SHP77 treated with DMSO at 0.1 percent for 48 hours (cell line): ENCODE measurements at places on chromosomes 16 and 17.

- no peak for DNase-seq
These were observed 825 bp downstream of the BLMH start for GRCh38 chr17:30290696-30291542.

- peak; percentile 12 for DNase-seq
These were observed 338.5 kb downstream of the PMP22 start for GRCh38 chr17:14926526-14927122.

GRCh38 chr17:50745631-50746030, 21.7 kb downstream of the ANKRD40CL start:
- no peak for DNase-seq

DNA sequence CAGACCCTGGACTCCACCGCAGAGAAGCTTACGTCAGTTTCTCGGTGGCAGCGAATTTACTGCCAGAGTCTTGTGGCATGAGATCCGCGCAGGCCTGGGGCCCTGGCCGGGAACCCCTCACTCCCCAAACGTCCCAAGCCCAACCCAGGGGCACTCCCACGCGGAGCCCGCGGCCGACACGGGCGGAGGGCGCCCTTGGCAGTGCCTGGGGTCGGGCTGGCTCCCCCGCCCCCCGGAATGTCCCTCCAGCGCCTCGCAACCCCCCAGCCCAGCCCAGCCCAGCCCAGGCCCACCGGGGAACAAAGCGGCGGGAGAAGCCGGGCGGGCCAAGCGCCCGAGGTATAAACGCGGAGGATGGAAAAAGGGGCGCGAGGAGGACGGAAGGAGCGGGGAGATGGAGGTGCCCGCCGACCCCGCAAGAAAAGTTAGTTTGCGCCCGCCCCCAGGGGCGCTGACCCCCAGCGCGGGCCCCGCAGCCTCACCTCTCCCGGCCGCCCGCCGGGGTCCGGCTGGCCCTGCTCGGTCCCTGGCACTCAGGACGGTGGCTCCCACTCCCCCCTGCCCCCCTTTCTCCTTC, 330 bp downstream of the CASKIN2 start:
- DNase-seq: no peak

GRCh38 chr16:4664538-4665418, 28.6 kb upstream of the NUDT16L1 start:
- no peak for DNase-seq

DNA sequence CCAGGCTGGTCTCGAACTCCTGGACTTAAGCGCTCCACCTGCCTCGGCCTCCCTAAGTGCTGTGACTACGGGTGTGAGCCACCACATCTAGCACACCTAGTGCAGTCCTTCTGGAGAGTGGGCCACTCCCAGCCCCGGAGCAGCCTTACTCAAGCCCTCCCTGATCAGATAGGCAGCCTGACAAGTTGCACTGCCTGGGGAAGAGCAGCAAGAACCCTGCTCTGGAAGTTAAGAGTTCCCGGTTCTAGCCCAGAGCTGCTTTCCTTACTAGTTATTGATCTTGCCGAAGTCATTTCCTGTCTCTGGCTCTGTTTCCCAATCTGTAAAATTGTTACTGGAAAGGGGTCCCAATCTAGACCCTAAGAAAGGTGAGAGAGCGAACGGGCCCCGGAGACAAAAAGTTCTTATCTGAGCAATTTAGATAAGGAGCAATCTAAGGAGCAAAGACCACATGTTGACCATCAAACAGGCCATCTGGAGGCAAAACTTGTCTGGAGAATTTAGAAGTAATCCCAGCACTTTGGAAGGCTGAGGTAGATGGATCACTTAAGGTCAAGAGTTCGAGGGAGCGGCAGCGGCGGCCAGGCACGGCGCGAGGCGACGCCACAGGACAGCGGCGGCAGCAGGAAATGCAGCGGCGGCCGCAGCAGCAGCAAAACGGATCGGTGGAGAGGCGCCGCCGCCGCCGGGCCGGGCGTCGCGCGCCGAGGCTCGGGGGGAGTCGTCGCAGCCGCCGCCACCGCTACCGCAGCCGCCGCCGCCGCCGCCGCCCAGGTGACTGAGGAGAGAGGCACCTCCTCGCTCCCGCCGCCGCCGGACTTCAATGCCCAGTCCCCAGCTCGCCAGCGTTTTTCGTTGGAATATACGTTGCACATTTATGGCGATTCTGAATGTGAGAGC, 4.3 kb upstream of the NAGLU start:
- DNase-seq: peak; percentile 58

- peak; percentile 5 for DNase-seq
These were observed 14.2 kb downstream of the LYRM9 start for GRCh38 chr17:27878776-27879562.

- no peak for DNase-seq
These were observed 316.9 kb downstream of the SEC14L1 start for GRCh38 chr17:77457572-77458201.

DNA sequence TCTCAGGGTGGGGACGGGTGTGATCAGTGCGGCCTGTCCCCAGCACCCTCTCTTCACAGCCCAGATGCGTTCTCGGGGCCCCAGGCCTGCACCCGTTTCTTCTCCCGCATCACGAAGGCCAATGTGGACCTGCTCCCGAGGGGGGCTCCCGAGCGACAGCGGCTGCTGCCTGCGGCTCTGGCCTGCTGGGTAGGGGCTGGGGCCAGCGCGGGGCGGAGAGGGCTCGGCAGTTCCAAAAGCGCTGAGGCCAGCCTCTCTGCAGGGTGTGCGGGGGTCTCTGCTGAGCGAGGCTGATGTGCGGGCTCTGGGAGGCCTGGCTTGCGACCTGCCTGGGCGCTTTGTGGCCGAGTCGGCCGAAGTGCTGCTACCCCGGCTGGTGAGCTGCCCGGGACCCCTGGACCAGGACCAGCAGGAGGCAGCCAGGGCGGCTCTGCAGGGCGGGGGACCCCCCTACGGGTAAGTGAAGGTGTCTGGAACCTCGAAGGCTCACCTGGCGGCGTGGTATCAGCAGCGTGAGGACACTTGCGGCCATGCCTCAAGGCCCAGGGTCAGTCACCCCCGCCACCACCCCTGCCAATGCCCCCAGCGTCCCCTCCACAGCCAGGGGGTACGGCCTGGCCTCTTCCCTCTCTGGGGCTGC, 4.4 kb downstream of the MSLN start:
- DNase-seq: no peak

DNA sequence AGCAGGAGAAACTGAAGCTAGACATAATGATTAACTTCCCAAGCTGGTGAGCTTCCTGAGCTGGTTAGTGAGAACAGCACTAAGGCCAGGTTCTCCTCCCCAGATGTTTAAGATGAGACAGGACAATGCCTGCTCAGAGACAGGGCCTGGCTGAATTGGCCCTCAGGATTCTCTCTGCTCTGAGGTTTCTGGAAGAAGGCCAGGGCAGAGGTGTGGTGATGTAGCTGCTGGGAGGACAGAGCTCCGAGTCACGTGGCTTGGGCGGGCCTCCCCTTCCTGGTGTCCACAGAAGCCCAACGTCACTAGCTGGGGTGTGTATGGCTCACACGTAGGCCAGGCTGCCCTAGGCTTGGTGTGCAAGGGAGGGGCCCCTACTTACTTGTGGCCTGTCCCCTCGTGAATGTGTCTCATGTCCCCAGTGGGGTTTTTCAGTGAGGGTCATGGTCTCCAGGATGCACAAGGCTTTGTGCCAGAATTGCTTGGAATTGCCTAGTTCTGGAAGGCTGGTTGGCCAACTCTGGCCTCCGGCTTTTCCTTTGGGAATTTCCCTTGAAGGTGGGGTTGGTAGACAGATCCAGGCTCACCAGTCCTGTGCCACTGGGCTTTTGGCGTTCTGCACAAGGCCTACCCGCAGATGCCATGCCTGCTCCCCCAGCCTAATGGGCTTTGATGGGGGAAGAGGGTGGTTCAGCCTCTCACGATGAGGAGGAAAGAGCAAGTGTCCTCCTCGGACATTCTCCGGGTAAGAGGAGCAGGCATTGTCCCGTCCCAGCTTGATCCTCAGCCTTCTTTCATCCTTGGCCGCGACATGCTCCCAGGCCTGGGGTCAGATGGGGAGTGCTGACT, 3.4 kb downstream of the NOD2 start:
- DNase-seq: peak; percentile 32

DNA sequence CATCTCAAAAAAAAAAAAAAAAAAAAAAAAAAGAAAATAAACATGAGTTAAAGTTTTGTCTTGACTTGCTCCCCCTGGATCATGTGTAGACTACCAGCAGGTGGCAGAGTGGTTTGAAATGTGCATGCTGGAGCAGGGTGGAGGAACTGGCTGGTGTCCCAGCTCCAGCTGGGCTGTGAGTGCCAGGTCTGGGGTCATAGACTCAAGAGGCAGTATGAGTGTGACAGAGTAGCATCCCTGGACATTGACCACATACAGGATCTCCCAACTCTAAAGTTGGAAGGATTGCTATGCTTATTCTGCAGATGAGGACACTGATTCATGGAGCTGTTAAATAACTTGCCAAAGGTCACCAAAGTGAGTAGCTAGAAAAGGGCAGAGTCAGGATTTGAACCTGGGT, 198.0 kb upstream of the MPHOSPH6 start:
- DNase-seq: no peak

DNA sequence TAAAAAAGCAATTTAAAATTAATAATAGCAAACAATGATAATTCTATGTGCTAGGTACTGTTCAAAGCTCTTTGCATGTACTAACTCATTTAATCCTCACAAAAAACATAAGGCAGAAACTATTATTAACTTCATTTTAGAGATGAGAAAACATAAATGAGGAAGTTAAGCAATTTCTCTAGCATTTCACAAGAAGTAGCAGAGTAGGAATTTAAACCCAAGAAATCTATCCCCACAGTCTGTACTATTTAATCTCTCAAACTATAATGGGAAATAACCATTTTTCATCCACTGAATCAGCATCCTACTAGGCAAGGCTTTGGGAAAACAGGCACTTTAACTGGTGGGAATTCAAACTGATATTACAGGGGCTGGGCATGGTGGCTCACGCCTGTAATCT, 42.2 kb upstream of the INTS2 start:
- DNase-seq: no peak

- no peak for DNase-seq
These were observed 464 bp upstream of the MRM1 start for GRCh38 chr17:36600936-36601302.

DNA sequence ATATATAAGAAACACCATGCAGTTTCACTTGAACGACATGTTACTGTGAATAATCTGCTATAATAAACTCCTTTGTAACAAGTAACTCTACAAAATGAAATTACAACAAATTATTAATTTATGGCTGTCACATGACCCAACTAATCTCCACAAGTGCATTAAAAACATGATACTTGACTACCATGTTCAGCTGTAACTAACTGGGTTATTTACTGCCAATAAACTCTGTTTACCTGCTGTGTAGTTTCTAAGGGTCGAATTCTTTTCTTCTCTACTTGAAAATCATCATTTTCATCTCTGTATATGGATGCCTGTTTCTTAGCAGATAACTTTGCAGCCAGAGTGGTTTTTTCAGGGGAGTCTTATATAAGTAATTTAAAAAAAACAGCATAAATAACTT, 14.4 kb downstream of the BRIP1 start:
- no peak for DNase-seq

- no peak for DNase-seq
These were observed 81.8 kb downstream of the PRKCB start for GRCh38 chr16:23917621-23918020.

DNA sequence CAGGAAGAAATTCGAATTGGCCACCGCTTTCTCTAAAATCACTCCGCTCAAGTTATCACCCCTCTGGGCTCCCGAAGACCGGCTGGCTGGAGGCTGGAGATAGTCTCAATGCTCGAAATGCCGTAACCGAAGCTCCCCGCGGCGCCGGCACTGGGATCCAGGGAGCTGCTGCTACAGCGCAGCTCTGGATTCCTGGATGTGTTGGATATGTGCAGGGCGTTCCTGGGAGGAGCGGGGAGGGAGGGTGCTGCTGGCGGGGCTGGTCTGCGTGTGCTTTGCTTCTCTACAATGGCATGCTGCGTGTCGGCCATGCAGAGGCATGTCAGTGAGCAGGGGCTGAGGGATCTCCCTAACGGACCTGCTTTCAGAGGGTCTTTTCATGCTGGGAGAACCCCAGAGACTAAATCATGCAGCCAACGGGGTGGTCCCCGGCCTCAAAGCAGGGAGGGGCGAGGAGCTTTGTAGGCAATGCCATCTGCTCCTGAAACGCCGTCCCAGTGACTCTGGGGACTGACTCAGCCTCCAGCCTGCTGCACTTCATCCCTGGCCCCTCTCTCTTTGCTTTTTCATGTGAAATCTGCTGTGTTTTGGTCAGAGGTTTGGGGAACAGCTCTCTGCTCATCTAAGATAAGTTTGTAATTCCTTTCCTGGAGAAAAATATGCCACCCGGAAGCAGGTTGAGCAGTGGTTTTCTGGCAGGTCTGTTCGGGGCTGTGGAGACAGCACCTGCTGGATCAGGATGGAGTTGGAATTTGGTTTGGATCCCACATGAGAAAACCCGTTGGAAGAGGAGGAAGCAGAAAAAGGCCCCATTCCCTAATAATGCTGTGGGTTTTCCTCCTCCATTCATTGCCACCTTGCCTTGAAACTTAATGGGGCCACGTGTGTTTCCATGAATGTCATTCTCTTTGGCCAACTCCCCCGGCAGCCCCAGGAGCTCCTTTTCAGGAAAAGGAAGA, 311.4 kb downstream of the SEC14L1 start:
- DNase-seq: peak; percentile 54

- DNase-seq: no peak
These were observed 1.7 kb upstream of the STAT5A start for GRCh38 chr17:42286411-42287221.

GRCh38 chr17:8117980-8118768, at the start of gene ALOXE3:
Gene ALOXE3, minus strand, starts transcription at chr17:8118514. Its CDS starts 524 bp downstream, at chr17:8117990.
- DNase-seq: no peak

- no peak for DNase-seq
These were observed 11.4 kb downstream of the SLC5A10 start for GRCh38 chr17:18963126-18964017.

- DNase-seq: no peak
These were observed 9.3 kb upstream of the RNF135 start for GRCh38 chr17:30961209-30962188.

DNA sequence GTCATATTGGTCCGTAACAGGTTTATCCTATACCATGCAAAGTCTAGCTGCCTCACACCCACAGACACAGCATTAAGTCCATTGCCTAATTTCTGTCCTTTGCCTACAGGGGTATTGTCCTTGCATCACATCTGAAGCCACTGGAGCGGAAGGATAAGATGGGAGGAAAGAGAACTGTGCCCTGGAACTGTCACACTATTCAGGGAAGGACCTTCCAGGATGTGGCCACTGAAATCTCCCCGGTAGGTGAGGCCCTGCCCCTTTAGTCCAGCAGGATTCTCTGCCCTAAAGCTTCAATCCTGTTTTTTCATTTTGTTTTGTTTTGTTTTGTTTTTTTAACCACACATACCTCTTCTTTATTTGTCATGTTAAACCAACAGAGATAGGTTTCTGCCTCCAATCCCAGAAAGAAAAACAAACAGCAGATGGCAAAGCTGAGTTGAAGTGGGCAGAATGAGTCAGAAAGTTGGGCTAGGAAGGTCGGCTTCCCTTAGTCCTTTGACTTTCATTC, 2.2 kb upstream of the EFTUD2 start:
- DNase-seq: peak; percentile 12

- no peak for DNase-seq
These were observed 373 bp downstream of the CMC2 start for GRCh38 chr16:81006211-81006812.

- peak; percentile 24 for DNase-seq
These were observed 25.2 kb upstream of the CIBAR2 start for GRCh38 chr16:85137323-85138072.
